ENCODE measurements at places on chromosomes 16 and 17.

GRCh38 chr17:35170968-35171771, 23.0 kb downstream of the SLC35G3 start:
- no peak for DNase-seq

DNA sequence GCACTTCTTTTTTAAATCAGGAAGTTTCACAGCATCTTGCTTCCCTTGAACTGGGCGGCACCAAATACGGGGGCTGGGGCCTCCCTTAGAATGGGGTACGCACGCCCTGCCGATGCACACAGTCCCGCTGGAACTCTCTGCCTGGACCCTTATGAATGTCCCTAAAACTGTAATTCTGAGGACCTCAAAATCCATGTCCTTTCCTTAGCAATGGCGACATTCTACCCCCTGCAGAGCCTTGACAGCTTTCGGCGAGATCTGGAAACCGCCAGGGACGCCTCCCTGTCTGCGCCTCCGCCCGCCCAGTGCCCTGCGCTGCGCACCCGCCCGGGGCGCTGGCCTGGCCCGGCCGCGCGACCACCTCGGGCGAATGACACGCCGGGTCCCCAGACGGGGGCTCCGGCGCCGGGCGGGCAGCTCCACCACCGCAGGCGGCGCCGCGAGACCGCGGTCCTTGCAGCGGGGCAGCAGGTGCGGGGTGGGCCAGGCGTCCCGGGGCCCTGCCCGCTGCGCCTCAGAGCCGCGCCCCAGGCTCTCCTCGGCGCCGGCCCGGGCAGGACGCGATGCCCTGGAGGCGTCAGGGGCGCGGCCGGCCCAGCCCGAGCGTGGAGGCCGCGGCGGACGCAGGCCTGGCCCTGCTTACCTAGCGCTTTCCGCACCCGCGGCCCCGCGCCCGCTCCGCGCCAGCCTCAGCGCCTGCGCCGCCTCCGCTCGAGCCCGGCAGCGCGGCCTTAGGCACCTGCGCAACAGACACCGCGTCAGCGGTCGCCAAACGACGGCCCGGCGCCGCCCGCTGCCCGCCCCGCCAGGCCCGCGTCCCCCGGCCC, 548 bp downstream of the HAGH start:
- DNase-seq: peak; percentile 63

- DNase-seq: no peak
Measured at GRCh38 chr17:20934288-20934687, 108.5 kb downstream of the USP22 start.

DNA sequence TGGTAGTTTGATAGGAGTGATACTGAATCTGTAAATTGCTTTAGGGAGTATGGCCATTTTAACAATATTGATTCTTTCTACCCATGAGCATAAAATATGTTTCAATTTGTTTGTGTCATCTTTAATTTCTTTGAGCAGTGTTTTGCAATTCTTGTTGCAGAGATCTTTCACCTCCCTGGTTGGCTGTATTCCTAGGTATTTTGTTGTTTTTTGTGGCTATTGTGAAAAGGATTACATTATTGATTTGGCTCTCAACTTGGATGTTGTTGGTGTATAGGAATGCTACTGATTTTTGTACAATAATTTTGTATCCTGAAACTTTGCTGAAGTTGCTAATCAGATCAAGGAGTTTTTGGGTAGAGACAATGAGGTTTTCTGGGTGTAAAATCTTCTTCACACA, 3.2 kb downstream of the KRTAP9-9 start:
- DNase-seq: no peak

- DNase-seq: no peak
Measured at GRCh38 chr16:5354645-5355044, 257.1 kb upstream of the EEF2KMT start.

DNA sequence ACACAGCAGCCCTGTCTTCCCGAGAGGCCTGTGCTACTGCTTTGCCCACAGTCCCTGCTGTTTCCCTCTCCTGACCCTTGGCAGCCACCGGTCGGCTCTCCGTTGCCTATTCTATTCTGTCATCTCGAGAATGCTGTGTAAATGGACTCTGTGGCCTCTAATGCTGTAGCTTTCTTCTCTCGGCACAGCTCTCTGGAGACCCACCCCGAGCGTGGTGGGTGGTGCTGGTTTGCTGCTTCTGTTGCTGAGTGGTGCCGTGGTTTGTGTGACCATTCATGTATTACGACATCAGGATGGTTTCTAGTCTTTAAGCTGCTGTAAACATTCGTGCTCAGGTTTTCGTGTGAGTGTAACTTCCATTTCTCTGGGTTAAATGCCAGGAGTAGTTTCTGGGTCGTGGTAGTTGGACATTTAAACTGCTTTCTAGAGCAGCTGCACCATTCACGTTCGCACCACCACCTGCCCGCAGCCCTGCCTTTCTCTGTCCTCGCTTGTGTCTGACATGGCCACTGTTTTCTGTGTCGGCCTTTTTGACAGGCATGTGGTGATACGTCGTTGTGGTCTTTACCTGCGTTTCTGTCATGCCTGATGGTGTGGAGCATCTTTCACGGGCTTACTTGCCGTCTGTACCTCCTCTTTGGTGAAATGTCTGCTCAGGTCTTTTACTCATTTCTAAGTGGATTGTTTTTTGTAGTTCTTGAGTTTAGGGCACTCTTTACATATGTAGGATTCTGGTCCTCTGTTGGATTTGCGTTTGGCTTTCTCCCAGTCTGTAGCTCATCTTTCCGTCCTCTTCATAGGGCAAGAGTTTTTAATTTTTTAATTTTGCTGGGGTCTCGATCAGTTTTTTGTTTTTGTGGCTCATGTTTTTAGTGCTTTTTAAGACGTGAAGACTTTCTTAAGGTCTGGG, 47.7 kb upstream of the ZNF750 start:
- no peak for DNase-seq
